ENCODE measurements at places on chromosomes 6 and 20.

DNA sequence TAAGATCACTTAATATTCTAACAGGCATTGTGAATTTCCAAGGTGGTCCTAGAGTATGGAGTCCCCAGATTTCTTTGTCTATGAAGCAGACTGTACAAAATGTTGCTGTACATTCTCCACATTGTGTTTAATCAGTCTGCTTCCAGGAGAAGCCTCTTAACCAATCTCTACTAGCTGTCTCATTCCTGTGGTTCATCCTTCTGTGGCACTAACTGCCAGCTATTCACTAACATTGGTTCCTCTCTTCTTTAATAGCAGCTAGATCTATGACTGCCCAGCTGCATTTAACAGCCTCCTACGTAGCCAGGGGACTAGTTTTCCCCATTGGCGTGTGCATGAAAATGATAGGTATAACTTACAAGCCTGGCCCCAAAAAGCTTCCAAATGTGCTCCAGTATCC lies 395.4 kb downstream of the SAMD5 start:
- DNase-seq = no peak

DNA sequence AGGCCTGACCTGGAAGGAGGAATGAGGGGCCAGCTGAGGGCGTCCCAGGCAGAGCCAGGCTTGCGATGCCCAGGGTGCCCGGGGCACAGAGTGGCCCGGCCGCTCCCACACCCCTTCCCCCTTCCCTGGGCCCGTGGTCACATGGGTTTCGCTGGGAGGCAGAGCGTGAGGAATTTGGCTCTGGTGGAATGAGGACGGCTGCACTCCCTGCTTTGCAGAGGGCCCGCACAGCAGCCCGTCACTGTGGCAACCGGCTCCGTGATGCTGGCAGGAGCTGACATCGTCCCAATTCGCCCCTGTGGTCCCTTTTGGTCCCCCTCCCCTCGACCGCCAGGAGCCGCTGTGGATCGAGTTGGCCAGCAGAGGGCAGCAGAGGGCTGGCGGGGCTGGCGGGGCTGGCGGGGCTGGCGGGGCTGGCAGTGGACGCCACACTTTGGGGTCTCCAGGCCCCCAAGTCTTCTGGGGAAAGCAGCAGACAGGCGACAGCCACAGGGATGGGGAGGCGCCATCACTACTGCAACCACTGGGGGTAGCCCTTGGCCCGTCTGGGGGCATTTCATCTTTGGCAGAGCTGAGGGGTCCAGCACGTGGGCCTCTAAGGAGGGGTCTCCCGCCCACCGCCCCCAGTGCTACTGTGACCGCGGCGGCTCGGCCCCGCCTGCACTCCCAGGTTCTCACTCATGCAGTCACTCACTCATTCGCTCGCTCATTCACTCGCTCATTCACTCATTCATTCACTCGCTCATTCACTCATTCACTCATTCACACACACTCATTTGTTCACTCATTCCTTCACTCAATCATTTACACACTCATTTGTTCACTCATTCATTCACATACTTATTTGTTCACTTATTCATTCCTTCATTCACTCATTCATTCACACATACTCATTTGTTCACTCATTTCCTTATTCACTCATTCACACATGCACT lies 49.7 kb upstream of the BHLHE23 start:
- no peak for DNase-seq

GRCh38 chr6:124541573-124541972 lies 420.7 kb upstream of the RNF217 start:
- DNase-seq = no peak

DNA sequence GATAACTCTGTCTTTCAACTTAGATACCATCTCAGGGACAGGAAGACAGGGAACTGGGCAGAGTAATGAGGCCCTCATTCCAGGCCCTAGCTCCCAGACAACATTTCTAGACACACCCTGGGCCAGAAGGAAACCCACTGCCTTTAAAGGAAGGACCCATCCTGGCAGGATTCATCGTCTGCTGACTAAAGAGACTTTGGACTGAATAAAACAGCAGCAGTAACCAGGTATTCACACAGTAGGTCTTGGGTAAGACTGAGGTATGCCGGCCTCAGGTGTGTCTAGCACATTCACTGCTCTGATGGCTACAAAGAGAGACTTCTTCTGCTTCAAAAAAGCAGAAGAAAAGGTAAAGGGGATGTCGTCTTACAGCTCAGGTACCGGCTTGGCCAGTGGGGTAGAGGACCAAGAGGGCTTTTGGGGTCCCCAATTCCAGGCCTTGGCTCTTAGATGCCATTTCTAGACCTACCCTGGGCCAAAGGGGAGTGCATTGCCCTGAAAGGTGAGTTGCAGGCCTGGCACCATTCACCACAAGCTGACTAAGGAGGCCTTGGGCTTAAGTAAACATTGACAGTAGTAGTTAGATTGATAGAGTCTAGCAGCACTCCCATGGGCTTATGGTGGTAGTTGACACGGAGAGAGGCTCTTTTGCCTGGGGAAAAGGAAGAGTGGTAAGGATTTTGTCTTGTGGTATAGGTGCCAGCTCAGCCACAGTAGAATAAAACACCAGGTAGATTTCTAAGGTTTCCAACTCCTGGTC lies 13.4 kb downstream of the SNX14 start:
- no peak for DNase-seq

DNA sequence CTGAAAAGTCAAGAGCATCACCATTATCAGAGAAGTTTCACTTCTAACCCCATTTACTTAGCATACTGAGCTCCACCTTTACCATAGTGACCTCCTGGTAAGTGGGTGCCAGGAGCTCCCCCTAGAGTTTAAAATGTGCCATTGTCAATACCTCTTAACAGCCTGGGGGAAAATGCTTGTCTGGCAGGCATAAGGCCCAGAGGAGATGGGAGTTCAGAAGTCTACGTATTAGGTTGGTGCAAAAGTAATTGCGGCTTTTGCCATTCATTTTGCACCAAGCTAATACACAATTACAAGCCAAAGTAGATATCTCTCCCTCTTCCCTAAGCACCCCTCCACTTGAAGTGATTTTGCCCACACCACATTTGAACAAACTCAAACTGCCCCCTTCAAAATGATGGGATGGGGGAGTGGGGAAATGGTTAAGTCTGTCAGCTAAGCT lies 919.0 kb downstream of the KIF16B start:
- peak; percentile 60 for DNase-seq

DNA sequence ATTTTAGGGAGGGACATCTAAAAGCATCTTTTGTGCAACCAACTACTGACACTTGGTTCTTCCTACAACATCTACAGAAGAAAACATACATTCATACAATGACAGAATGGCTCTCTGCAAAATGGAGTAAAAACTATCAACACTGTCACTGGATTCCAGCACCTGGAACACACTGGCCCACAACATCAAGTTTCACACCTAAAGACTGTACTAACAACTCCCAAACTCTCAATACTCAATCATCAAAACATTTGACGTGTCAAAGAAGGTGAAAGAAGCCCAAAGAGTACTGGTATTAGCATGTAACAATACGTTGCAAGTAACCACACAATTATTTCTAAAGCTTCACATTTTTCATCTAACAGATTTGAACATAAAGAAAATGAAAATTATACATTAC lies 2.1 kb downstream of the CPNE1 start:
- no peak for DNase-seq
